ENCODE measurements at places on chromosomes 6 and 20.

GRCh38 chr20:5675103-5676091 is 74.8 kb upstream of the SHLD1 start:
- no peak for DNase-seq

- no peak for DNase-seq
These were observed 1.1 kb downstream of the SYNJ2 start for GRCh38 chr6:157982563-157983405.

DNA sequence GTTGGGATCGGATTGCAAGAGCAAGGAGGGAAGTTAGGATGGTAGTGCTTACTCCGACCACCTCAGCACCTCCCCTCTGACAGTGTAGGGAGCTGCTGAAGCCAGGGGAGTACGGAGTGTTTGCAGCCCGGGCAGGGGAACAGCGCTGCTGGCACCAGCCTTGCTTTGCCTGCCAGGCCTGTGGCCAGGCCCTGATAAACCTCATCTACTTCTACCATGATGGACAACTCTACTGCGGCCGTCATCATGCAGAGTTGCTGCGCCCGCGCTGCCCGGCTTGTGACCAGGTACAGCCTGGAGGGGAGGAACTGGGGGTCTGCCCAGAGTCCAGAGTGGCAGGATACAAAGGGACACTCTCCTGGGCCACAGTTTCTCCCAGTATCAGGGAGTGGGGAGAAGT is 2.2 kb upstream of the TOMM6 start:
- no peak for DNase-seq

DNA sequence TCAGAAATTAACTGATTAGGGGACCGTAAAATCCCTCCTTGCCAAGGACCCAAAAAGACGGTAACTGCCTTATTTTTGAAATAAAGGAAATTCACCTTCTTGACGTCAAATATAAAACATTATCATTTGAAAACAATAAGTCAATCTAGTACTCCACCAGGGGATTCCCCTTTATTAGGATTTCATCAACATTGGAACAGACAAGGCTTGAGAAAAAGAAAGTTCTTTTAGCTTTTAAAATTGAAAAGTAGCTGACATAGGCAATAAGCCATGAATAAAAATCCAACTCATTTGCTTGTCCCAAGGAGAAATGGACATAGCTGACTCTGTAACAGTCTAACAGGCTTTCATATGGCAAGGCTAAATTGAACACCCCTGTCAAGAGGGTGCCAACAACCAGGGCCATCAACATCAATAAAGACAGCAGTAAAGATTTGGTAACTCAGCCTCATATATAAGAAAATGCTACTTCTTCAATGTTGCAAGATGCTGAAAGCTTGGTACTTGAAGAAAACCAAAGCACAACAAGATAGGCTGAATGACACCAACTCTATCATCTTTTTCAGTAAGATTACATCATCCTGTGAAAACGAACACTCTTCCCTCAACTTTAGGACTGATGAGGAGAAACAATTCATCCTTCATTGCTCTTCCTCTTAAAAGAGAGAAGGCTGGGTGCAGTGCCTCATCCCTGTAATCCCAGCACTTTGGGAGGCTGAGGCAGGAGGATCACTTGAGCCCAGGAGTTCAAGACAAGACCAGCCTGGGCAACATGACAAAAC is 121.0 kb upstream of the PRDM1 start:
- no peak for DNase-seq

- DNase-seq, result no peak
These were observed 118.5 kb downstream of the SNX5 start for GRCh38 chr20:17849901-17850683.

DNA sequence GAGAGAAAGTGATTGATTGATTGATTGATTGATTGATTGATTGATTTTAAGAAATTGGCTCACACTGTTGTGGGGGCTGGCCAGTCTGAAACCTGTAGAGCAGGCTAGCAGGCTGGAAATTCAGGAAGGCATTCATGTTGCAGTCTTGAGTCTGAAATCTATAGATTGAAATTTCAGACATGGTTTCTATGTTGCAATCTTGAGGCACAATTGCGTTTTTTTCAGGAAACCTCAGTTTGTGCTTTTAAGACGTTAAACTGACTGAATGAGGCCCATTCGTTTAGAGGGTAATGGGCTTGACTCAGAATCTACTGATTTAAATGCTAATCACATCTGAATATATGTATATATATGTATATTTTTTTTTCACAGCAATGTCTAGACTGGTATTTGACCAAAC is 106.3 kb downstream of the STXBP5 start:
- no peak for DNase-seq

DNA sequence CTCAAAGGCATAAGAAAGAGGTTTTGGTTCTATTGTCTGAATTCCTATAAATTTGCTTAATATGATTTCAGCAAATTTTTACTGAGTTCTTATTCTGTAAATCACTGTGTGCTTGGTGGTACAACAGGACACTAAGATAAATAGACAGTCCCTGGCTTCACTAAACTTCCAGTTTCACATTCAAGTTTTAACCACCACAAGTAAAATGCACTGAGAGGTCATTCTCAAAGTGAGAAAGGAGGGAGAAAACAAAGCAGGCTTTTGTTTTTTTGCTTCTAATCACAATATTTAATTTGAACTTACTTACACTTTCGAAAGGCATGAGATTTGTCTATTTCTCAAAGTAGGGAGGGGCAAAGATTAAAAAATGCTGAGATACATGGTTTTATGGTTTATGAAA is 445.7 kb downstream of the CDC5L start:
- no peak for DNase-seq

GRCh38 chr6:130385064-130385695 is 19.4 kb downstream of the TMEM200A start:
- no peak for DNase-seq

GRCh38 chr20:41265938-41266337 is 51.6 kb downstream of the ZHX3 start:
- DNase-seq, result no peak

DNA sequence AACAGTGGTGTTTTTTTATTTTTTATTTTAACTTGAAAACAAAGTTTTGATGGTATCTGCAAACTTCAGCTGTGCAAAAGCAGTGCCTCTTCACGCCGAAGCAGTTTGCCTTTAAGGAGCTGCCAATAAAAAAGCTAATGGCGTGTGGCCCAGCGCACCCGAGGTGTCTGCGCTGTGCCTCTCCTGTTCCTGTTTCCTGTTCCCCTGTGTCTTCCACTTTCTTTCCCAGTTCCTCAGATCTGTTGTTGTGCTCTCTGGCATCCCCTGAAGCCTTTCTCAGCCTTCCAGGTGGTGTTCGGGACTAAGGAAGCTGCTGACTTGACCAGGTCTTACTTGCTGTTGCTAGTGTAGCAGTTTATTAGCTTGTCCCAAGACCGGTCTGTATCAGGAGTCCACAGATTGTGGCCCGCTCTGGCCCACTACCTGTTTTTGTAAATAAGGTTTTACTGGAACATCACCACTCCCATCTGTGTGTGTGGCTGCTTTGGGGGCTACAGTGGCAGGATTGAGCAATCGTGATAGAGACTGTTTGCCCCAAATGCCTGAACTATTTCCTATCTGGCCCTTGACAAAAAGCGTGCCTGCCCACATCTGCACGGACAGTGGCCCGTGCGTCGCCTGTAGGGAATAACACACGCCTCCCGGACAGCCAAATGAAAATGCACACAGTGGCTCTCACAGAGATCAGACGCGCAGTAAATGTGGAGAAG is 178.3 kb downstream of the TMEM242 start:
- DNase-seq, result no peak

DNA sequence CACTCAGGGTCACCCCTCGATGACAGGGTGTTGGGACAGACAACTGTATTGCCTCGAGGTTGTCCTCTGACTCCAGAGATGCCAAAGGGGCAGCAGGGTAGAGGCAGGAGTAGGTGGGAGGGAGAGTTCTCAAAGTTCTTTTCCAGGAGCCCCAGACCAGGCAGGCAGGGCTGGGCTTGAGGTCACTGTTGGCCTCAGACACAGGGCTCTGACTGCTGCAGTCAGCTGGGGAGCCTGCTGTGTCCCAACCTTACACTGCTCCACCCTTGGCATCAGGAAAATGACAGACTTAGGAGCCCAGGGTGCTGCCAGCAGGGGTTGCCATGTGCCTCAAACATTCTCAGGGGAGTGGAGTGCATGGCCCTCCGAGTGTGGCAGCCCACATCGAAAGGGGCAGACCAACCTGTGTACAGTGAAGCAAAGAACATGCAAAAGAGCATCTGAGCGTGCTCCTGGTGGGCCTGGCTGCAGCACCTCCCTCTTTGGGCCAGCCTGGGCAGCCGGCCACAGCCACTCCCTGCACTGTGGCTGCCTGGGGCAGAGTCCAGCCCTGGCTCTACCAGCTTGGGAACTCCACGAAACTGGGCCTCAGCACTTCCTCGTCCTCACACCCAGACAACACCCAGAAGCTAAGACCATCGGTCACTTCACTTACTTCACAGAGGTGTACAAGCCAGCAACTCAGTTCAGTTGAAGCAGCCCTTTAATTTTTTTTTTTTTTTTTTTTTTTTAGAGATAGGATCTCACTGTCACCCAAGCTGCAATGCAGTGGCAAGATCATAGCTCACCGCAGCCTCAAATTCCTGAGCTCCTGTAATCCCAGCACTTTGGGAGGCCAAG is 24.0 kb downstream of the C6orf132 start:
- no peak for DNase-seq

DNA sequence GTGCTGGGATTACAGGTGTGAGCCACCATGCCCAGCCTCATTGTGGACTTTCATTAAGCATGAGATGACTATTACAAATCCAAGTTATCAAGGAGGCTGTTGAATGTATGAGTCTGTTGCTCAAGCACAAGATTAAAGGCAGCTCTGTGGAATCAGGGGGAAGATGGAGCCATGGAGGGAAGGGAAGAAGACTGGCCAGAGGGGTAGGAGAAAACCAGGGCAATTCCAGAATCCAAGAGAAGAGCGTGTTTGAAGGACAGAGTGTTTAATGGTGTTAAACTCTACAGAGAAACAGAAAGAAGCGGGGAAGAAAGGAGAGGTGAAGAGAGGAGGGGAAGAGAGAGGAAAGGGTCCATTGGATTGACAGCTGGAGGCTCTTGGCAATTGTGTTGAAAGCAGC is 49.8 kb upstream of the TTPAL start:
- no peak for DNase-seq

DNA sequence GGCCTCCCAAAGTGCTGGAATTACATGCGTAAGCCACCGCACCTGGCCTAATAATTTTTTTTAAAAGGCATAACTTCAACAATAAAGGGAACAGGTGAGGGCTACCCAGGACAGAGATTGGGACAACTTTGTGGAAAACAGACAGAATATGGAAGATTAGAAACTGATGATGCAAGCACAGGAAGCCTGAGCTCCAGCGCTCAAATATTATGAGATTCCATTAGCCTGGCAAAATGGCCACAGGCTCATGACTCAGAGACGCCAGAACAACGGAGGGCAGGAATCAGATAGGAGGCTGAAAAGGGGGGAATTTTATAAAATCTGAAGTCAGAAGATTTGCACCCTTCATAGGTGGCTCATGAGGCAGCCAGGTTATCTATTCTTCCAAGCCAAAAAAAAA is 103.1 kb upstream of the MRPS10 start:
- DNase-seq, result no peak

DNA sequence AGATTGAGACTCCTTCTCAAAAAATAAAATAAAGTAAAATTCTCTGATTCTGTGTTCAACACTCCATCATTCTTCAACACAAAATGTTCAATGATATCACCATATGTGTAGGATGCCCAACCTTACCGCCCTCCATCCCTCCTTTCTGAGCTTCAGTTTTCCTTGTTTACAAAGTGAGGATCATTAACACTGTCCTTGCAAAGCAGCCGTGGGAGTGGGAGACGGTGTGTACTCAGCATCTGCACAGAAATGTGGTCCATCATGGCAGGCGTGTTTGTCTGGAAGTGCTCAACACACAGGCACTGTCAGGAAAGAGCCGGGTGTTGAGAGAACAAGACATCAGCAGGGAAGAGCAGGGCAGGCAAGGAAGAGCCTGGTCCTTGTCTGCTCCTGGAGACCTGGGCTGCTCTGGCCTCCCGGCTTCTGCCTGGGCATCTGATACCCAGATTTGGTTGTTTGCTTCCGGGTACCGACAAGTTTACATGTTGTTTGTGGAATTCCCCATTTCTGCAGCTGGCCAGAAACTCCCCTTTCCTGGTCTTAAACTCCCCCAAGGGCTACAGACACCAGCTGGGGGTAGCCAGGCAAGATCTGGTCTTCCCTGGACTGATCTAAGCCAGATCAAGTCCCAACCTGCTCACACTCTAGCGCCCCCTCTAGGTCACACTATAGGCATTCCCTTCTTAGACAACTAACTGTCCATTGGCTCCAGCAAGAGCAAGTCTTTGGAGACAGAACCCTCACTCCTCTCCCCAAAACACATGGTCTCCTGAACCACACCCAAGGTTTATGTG is 26.7 kb upstream of the TTPAL start:
- DNase-seq, result no peak

GRCh38 chr6:41209547-41210320 is 8.8 kb upstream of the TREML2 start:
- no peak for DNase-seq

DNA sequence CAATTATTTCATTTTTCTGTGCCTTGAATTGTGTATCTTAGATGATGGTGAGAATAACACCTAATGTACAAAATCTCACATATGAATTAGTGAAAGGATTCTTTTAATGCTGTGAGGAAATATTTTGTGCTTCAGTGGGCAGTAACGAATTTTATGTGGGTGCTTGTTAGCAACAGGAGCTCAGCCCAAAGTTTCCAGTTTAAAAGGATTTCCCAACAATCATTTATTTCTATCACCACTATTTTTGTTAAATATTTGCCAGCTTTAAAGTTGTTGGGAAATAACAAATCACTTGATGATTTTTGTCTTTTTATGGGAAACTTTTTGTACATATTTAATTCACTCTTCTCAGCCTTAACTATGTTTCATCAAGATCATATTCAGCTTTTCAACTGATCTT is 111.8 kb downstream of the QKI start:
- DNase-seq, result no peak

GRCh38 chr6:139544701-139545057 is 170.2 kb upstream of the CITED2 start:
- no peak for DNase-seq

DNA sequence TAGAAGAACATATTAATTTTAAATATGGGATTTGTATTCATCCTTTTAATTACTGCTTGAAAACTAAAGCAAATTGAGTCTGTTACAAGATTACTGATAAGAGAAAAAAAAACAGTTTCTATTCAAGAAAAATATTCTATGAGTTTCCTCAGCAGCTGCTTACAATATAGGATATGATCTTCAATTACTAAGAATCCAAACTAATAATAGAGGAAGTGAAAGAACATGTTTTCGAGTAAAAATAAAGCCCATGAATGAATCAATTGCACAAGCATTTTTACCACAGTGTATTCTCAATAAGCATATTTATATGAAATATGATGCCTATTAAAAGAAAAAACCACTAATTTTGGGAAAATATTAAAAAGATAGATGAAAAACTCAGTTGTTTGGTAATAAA is 63.4 kb downstream of the AHI1 start:
- no peak for DNase-seq

- no peak for DNase-seq
These were observed 41.5 kb upstream of the FAM184A start for GRCh38 chr6:119119989-119120388.

DNA sequence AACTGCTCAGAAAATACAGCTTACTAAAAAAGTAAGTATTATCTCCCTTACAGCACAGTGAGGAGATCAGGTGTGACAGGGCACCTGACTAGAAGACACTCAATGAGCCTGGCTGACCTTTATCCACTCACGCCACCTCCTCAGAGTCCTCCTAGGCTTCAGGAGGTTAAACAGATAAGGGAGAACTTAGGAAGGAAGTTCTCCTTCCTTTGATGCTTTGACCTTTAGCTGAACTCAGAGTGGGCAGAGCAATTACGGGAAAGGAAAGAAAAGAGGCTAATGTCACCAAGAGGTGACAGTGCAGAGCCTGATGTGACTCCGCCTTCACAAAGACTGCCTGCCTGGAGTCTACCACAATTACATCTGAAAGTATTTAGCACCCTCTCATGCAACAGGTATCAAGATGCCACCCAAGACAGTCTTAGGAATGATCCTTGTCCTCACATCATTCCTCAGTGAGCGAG is 36.7 kb downstream of the MAN1A1 start:
- DNase-seq, result no peak

Measured in nucleus accumbens (tissue), 56 donors.